Brain microvascular endothelial cell (primary cell): ENCODE measurements at places on chromosomes 5 and 9.

DNA sequence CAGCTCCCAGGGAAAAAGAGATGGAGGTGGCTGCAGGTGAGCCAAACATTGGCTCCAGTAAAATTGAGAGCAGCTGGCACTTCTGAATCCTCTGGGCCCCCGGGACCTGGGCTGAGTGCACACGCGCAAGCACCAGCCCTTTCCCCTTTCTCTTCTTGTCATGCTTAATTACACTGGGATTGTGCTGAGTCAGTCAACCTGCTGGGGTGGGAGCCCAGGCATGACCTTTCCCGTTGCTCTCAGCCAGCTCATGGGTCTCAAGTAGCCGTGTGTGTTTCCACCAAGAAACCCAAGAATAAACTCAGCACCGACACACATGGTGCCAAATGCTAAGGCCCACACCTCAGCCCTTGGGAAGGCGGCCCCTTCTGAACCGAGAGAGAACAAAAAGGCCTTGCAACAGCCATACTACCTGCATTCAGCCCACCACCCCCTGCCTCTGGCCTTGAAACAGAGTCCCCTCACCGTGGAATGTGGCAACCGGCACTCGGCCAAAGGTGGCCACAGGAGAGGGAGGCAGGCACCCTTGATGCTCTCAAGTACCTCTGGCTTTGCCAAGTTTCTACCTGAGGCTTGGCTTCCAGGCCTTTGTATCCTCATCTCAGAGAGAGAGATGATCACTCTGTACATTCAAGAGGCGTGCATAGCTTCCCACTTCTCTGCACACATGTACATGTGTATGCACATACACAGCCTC, 28.1 kb downstream of the SLIT3 start:
- DNase-seq, result no peak

DNA sequence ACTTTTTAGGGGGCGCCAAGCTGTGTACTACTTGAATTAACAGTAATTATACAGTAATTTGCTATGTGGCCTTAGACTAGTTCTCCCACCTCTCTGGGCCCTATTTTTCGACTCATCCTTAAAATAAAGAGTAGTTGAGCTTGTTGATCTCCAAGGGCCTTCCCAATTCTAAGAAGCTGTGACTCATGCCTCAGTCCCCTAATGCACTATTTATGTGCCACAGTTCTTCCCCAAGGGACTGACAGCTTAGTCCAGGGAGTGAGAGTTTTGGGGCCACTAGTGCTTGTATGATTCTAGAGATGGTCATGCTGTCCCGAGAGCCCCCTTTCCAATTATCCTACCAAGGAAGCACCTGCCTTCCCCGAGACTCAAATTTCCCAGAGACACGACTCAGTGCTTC, 149.7 kb downstream of the PAPPA start:
- no peak for DNase-seq

GRCh38 chr5:144377207-144377606, 206.5 kb downstream of the KCTD16 start:
- DNase-seq, result no peak

GRCh38 chr9:27041746-27042145, 36.3 kb upstream of the LRRC19 start:
- DNase-seq, result no peak

- no peak for DNase-seq
Measured at GRCh38 chr5:113771483-113771882, 258.0 kb downstream of the YTHDC2 start.
